NCI-H2081 treated with DMSO at 0.1 percent for 48 hours (cell line): ENCODE measurements at places on chromosomes 6 and 20.

DNA sequence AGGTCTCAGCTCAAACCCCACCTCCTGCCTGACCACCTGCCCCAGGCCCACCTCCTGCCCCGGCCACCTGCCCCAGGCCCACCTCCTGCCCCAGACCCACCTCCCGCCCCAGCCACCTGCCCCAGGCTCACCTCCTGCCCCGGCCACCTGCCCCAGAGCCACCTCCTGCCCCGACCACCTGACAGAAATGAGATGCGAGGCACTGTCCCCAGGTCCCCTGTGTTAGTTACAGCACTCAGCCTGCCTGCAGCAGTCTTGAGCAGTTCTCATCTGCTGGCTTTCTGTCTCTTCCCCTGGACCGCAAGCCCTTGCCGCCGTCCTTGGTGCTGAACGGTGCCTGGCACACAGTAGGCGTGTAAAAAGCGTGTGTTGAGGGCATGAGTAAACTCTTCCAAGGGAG is 79.5 kb downstream of the CDH4 start:
- no peak for DNase-seq

GRCh38 chr6:107612762-107613415 is 123.0 kb downstream of the SOBP start:
- DNase-seq: no peak

GRCh38 chr6:135289816-135290215 is 108.7 kb downstream of the MYB start:
- DNase-seq: no peak

DNA sequence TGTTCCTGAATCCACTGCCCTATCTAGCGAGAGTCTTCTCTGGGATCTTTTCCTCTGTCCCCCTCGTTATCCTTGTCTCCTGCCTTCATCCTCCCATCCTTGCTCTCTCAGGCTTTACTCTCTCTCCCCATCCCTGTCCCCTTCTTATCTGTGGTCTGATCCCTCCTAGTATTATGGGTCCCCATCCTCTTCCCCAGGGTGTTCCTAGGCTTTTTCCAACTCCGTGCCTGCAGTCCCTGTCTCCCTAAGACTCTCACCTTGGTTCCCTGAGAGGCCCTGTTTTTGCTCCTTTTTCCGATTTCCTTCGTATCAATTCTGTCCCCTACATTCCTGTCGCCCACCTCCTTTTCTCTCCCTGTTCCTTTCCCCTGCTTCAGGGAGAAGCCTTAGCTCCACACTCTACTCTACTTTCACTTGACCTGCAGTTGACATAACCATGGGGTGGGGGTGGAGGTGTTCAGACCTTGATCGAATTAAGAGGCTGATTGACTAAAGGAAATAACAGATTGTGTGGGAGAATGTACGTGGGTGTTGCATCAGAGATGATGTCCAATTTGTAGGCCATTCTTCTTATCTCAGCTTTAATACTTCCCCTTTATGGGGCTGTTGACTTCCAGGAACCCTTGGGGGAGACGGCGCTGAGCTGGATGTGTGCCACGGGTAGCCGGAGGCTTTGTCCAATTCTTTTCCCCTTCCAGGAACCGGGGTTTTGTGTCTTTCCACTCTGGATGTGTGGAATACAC is 905 bp downstream of the PPARD start:
- DNase-seq: no peak

- no peak for DNase-seq
Observed at GRCh38 chr6:136803608-136804007, 11.3 kb upstream of the MAP3K5 start.

DNA sequence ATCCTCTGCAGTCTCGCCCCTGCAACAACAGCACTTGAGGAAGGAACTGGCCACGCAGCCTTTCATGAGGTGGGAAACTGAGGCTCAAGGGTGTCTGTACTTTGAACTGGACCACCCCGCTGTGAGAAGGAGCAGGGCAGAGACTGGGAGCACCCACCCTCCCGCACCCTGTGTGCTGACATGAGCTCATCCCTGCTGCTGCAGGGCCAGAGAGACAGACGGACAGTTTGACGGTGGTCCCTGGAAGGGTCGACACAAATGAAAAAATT is 16.9 kb upstream of the MRGBP start:
- DNase-seq: no peak

DNA sequence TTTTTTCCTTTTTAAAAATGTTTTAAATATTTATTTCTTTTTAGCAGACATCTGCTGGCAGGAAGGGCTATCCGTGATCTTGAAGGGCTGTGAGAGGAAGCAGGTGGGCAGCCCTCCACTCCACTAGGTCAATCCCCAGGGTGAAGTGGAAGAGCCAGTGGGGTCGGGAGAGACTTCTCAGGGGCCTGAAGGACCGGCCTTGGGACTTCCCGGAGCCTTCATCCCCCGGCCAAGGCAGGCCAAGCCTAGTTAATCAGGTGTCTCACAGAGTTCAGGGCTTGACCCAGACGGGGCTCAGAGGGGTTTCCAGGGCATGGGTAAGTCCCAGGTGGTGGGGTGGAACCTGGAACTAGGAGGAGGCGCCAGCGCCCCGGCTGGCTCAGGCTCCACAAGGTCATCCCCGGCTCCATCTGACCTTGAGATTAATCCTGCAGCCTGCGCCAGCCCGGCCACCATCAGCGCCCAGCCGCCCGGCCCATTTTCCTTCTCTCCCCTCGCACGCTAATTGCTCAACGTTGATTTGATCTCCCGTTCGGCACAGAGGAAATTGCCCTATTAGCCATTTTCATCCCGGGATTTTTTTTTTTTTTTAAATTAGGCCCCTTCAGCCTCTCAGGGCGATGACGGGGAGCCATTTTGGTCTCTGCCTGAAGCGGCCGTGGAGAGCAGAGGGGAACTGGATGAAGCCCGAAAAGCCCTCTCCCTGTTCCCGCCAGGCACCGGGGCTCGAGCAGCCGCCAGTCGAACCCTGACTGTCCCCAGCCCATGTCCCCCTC is 44.4 kb downstream of the MDFI start:
- DNase-seq: no peak

DNA sequence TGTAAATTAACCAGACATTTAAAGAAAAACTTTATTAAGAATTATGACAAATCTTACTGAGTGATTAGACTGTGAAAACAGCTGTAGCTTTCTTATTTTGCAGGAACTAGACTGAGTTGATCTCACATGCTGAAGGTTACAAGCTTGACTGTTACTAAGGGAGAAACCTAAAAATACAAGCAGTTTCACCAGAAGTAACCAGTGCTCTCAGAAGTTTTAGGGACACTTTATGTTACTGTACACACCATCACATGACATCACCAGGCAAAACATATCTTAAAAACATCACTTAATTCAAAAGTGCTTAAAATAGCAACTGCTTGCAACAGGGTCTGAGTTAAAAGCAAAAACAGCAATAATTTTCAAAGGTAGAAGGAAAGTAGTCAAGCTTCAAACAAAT is 5.4 kb downstream of the FBXO30 start:
- no peak for DNase-seq

- DNase-seq: no peak
Observed at GRCh38 chr6:125886021-125886420, 70.5 kb upstream of the HINT3 start.

GRCh38 chr20:51574248-51575033 is 31.9 kb upstream of the NFATC2 start:
- no peak for DNase-seq

DNA sequence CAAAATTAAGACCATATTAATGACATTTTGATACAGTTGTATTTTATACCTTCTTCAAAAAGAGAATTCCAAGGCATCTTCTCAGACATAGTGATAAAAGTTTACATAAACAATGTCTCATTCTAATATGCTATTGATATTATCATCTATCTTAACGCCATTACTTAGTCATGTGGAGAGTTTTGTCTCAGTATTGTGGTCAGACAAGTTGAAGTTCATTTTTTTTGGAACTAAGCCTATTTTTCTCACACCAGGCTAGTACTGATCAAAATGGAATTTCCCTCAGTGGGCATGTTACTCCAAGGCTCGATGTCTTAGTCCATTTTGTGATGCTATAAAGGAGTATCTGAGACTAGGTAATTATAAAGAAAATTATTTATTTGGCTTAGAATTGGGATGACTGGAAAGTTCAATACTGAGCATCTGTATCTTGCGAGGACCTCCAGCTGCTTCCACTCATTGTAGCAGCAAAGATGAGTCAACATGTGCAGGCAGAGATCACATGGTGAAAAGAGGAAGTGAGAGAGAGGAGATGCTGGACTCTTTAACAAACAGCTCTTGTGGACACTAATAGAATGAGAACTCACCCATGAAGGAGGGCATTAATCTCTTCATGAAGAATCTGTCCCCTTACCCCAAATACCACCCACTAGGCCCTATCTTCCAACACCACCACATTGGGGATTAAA is 825.5 kb upstream of the MANEA start:
- DNase-seq: no peak

DNA sequence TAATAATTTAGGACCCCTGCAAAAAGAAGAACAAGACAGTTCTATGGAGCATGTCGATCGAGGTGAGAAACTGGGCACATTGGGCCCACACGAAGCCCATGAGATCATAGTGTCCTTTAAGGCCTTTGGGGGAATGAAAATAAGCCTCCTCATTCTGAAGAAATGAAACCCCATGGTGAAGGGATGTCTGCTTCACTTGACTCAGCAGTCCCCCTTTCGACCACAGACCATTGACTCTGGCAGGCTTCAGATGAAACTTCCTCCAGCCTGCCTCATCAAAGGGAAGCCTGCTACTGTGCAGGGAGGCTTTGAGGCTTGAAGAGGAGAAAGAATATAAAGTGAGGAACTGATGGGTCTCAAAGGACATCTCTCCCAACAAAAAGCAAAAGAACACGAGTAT is 144.2 kb upstream of the FBXL4 start:
- DNase-seq: no peak
